Activated CD8-positive, alpha-beta memory T cell treated with anti-CD3 and anti-CD28 coated beads, Interleukin-2, amount 10 ng/mL, durations not matched to agents 7 days and 5 days (primary cell): ENCODE measurements at places on chromosomes 13 and 19. TPM values are rescaled to one million over a fixed set of nuclear protein-coding genes. Genes with fewer than 3 reads are reported as not detected.
A peak's percentile ranks its signal among the peaks of the same experiment; 100 is the strongest.

DNA sequence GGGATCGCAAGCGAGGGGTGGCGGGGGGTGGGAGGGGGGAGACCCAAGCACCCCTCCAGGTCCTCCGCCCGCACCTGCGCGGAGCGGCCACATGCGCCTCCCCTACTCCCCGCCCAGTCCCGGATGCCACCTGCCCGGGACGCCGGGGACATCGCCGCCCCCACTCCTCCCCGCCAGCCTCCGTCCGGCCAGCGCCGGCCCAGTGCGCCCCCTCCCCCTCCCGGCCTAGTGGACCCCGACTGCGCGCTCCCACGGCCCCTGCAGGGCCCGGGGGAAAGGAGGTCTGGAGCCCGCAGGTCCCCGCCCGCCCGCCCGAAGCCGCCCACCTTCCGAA lies 263 bp downstream of the RHPN2 start:
- DNase-seq = no peak

The AZU1 gene
- not detected for total RNA-seq

- DNase-seq = no peak
Measured at GRCh38 chr13:83732755-83733154, 149.5 kb downstream of the SLITRK1 start.

The SYNGR4 gene
- total RNA-seq = not detected

DNA sequence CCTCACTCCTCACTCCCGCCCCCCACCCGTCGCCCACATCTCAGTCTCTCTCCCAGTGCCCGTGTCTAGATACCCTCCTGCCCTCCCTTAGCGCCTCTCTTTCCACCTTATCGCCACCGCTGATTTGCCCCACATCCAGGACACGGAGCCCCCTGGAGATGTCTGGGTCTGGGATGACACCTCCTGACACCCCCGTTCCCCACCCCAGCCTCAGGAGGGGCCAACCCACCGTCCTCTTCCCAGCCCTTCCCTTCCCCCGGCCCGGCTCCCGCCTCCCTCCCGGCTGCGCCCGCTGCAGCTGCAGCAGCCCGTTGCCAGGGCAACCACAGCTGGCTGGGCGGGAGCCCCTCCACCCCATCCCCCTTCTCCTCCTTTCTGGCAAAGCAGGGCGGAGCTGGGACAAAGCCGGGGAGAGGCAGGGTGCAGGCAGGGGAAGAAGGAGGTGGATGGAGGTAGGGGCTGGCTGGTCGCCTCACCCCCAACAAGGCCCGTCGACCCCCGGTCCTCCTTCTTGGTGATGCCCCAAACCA lies 13.5 kb downstream of the DPF1 start:
- DNase-seq = no peak

DNA sequence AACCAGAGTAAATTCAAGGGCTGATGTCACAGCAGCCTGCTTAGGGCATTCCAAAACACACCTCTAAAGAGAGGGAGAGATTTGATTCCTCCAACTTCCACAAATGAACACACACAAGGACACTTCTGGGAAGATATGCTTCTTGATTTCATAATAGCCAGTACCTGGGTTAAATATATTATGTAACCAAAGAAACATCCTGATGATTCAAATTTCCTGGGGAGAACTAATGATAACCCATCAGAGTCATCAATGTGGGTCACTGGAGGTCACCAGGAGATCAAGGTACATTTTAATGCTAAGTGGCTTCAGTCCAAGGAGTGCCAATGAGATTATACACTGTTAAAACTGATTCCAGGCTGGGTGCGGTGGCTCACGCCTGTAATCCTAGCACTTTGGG lies 54.0 kb upstream of the DOCK9 start:
- DNase-seq = no peak

The RAVER1 gene
- 87.8 TPM for total RNA-seq

GRCh38 chr13:28753208-28753892 lies 34.6 kb upstream of the SLC46A3 start:
- DNase-seq = no peak

DNA sequence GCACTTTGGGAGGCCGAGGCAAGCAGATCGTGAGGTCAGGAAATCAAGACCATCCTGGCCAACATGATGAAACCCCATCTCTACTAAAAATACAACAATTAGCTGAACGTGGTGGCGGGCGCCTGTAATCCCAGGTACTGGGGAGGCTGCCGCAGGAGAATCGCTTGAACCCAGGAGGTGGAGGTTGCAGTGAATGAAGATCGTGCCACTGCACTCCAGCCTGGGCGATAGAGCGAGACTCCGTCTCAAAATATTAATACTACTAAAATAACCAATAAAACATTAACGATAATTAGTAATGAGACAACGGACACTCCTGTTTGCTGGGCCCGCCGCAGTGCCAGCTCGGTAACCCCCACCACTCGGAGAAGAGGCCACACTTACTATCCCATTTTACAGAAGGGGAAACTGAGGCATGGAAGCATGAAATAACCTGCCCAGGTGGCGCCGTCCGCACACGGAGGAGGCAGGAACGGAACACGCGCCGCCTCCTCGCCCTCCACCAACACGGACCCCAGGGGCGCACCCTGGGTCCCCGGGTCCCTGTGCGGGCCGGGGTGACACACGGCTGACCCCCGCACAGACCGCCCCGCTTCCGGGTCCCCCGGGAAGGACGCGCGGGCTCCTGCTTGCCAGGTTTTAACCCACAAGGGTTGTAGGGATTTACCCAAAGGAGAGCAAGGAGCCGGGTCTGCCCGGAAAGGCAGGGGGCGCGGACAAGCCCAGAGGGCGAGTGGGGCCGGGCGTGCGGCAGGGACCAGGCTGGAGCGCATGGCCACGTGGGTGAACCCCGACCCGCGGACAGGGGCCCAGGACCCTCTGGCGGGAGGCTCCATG lies 1.6 kb downstream of the R3HDM4 start:
- no peak for DNase-seq

The DLL3 gene
- 0.98 TPM for total RNA-seq

The ATP4B gene
- not detected for total RNA-seq

DNA sequence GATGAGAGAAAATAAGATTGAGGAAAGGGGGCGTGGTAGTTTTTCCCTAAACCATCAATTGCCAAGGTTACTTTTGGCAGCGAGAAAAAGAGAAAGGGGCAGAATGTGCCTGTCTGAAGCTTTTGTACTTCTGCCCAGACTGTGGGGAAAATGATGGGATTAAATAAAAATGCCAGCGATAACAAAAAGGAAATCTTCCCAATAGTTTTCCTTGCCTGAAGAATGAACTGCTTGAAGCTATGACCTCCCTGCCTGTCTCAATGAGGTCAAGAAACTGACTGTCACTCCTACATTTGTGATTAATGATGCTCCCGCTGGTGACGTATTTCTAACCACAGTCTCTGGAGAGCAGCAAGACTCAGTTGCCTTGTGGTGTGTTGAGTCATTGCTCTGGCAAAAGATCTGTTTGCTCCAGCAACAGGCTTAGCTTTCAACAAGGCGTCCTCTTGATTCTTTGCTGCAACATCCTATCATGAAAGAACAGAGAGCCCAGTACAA lies 1051.5 kb downstream of the DIAPH3 start:
- no peak for DNase-seq

The LAMP1 gene
- total RNA-seq = 83.0 TPM

- DNase-seq = no peak
Measured at GRCh38 chr19:42134535-42135070, 2.4 kb upstream of the POU2F2 start.

DNA sequence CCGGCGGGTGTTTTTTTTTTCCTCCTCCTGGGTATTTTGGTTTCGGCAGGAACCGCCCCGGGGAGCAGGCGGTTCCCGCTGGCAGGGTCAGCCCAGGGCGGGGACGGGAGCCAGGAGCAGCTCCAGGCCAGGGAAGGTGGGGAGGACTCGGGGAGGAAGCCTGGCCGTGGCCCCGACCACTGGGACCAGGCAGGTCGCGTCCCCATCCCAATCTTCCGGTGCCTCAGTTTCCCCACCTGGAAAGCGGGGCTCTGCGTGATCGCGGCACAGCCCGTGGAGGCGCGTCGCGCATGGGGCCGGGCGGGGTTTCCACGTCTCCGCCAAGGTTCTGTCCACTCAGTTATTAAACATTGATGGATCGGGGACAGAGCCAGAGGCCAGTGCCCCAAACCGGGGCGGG lies 34.8 kb downstream of the IL12RB1 start:
- DNase-seq = no peak

- DNase-seq = no peak
Measured at GRCh38 chr13:27138457-27139093, 33.0 kb downstream of the USP12 start.

DNA sequence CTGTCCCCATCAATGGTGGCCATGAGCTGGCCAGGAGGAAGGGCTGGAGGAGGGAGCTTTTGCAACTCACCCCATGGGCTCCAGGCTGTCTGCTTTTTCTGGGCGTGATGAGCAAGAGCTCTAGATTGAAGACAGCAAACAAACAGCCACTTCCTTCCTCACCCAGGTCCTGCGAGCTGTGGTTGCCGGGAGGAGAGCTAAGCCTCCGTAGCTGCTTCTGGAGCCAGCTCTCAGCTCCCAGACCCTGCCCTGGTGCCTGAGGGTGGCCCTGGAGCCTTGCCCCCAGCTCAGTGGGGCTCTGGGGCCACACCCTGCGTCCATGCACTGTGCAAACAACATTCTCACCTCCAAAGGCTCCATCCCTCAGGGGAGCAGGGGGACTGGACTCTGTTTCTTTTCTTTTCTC lies 6.2 kb downstream of the MYO1F start:
- peak; percentile 89 for DNase-seq

DNA sequence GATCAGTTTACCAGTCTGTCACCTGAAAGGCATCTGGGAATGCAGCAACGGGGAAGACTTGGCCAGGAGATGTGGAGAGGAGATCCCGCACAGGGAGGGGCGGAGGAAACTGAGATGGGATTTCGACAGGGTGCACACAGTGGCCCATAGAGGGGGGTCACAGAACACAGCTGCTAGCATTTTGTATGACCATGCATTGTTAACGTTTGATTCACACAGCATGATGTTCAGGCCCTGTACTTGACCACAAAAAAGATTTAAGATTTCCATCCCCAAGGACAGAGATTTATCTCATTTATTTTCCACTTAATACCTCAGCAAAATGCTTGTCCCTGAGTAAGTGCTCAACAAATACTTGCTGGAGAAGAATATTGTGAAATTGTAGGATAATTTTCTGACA lies 63.2 kb downstream of the RAB20 start:
- no peak for DNase-seq

DNA sequence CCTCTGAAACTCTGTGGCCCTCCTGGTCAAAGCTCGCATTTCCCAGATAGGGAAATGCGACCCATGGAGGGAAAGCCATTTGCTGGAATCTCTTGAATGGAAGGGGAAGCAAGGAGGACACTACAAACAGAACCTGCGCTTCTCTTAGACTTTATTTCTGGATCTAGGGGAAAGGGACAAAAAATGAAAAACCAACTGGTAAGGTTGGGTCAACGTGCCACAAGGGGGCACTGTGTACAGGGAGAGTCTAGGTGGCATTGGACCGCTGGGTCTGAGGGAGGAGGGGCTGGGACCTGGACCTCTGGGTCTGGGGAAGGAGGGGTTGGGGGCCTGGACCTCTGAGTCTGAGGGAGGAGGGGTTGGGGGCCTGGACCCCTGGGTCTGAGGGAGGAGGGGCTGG lies 5.0 kb downstream of the KLK4 start:
- DNase-seq = peak; percentile 58

- no peak for DNase-seq
Measured at GRCh38 chr13:49132479-49133002, 87.6 kb upstream of the MLNR start.

- no peak for DNase-seq
Measured at GRCh38 chr19:40331052-40331451, 17.1 kb downstream of the C19orf47 start.

- peak; percentile 59 for DNase-seq
Measured at GRCh38 chr19:17090583-17090982, 15.0 kb downstream of the MYO9B start.

DNA sequence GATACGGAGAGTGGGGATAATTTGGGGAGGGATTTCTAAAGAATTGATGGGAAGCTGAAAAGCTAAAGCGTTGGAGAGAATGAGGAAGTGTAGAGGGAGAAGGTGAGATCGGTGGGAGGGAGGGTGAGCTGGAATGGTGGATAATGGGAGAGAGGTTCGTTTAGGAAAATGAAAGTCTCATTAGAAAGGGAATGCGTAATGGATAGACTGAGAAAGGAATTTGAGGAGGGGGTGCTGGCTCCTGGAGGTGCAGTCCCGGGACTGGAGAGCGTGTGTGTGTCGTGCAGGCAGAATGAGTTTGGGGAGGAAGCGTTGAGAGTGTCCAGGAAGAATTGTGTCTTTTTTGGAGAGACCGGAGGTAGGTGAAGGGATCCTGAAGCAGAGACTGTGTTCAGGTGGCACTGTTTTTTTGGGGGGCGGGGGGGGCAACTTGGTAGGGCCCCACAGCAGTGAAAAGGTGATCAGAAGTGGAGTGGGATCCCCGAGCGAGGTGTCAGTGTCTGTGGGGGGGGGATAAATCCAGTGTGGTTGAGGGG lies 1.4 kb downstream of the ACTN4 start:
- DNase-seq = no peak

DNA sequence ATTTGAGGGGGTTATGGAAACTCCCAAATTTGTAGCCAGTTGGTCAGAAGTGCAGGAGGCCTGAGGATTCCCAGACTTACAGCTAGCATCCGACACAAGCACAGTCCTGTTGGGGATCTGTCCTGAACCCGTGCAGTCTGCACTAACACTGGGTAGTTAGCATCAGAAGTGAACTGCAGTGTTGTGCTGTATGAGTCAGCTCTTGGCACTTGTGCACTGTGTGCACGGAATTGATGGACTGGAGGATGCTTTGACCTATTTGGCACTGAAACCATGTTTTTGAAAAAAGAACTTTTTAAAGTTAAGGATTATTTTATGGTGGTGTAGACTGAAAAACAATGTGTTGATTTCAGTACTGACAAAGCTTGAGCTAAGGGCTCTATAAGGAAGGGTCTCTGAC lies 279.0 kb downstream of the NHLRC3 start:
- no peak for DNase-seq

GRCh38 chr19:19654441-19654840 lies 9.0 kb downstream of the ATP13A1 start:
- no peak for DNase-seq

DNA sequence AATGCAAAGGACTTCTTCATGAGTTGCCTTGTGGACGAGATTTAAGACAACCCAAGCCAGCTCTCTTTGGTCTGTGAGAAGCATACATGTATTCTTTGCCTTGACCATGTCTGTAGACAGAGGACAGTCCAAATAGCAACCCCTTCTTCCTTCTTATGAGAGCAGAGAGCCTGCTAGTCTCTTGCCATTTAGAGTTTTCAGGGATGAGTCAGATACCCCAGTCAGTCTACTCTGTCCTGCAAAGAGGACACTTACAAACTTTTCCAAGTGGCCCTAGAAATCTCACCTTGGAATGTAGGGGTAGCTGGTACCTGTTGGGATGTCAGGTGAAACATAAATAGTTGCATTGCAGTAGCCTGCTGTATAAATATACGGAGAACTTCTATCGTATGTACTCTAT lies 36.7 kb downstream of the DNAJC3 start:
- no peak for DNase-seq
